ENCODE measurements at places on chromosomes 16 and 17.

GRCh38 chr17:37488009-37488604 lies 1.6 kb upstream of the DUSP14 start:
- DNase-seq = no peak

GRCh38 chr17:39208893-39209292 lies 8.8 kb downstream of the RPL19 start:
- no peak for DNase-seq

GRCh38 chr17:43917348-43918025 lies 10.2 kb upstream of the MPP2 start:
- no peak for DNase-seq

DNA sequence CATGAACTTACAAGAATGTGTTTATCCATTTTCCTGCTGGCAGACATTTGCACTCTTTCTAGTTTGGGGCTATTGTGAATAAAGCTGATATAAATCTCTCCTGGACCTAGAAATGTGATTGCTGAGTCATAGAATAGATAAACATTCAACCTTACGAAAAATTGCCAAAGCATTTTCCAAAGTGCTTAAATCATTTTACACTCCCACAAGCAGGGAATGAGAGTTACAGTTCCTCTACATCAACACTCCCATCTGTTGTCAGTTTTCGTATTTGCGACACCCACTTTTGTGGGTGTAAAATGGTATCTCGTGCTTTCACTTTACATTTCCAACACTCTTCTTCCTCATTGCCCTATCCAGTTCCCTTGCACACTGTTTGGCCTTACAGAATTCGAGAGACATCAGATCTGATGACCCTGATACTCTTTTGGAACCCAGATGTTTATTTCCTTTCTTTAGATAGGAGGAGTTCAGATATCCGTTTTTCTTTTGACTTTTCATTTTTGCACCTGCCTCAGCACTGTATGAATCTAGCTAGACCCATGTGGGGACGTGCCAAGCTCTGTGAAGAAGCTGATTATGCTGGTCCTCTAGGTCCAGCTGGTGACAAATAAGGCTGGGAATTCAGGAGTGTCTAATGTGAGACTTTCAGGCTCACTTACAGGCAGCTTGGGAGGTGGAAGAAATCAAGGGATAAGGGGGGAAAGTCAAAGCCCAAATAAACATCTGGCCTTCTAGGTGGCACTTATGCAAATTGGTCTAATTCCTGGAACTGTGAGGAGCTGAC lies 14.0 kb downstream of the SOX9 start:
- DNase-seq = no peak

DNA sequence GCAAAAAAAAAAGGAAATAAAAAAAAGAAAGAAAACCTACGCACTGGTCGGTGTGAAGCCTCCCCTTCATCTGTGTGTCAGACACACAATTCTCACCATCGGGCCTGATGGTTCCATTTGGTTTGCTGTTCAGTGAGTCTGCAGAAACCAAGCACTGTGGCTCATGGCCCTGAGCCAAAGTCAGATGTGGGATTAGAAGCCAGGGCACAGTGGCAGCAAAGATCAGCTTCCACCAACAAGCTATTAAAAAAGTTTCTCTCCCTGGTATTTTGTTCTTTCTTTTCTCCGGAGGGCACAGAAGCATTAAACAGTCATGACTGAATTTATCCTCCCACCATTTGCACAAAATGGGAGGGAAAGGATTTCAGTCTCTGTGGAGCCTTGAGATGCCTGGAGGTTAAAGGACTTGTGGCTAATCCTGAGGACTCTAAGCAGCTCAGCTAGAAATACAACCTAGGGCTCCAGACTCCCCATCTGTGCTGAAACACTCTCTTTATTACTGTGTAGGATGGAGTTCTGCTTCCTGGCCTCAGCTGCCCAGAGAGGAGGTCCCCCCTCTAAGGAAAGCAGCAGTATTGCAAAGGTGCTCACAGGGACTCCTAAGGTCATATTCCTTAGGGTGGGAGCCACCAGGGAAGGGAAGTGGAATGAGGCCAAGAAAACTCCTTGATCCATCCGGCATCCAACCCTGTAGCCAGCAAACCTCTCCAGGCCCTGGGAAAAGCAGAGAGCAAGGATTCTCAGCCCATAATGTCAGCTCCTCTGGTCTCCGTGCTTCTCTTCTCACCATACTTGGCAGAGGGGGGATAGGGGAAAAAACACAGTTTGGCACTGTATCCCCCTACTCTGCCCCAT lies 28.2 kb downstream of the SLC39A11 start:
- DNase-seq = no peak

GRCh38 chr17:50685691-50686493 lies 21.8 kb downstream of the ANKRD40 start:
- DNase-seq = no peak

GRCh38 chr17:78940708-78941107 lies 15.5 kb upstream of the TIMP2 start:
- no peak for DNase-seq

- DNase-seq = no peak
Measured at GRCh38 chr16:20948444-20948843, 47.9 kb downstream of the LYRM1 start.

DNA sequence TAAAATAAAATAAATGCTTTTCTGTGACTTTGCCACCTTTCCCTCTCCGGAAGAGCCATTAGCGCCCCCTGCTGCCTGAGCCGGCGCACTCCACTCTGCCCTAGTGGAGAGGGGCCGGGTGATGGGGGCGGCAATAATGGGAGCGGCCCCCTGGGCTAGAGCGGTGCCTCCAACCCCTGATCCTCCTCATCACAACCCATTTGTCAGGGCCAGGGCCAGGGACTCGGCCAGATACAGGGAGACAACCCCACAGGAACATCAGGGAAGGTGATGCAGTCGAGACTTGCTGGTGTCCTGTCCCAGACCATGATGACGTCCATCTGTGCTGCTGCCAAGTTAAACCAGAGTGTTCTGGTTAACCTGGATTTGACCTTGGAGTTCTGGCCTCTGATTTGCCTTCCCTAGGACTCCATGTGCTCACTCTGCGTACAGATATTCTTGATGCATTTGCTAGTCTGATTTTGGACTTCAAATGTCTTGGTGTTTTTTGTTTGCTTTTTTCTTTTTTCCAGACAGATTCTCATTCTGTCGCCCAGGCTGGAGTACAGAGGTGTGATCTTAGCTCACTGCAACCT lies 46.1 kb upstream of the BPTF start:
- no peak for DNase-seq
